Hematopoietic multipotent progenitor cell treated with erythropoietin and hydrocortisone succinate and interleukin-3 and kit ligand, for 17 days (in vitro differentiated cells): ENCODE measurements at places on chromosomes 5 and 9.

GRCh38 chr9:86175743-86176456 is 76.5 kb upstream of the GOLM1 start:
- no peak for DNase-seq

GRCh38 chr9:120289990-120290975 is 289.7 kb downstream of the CDK5RAP2 start:
- DNase-seq, result no peak

- no peak for DNase-seq
Observed at GRCh38 chr9:3962496-3962895, 337.4 kb downstream of the GLIS3 start.

DNA sequence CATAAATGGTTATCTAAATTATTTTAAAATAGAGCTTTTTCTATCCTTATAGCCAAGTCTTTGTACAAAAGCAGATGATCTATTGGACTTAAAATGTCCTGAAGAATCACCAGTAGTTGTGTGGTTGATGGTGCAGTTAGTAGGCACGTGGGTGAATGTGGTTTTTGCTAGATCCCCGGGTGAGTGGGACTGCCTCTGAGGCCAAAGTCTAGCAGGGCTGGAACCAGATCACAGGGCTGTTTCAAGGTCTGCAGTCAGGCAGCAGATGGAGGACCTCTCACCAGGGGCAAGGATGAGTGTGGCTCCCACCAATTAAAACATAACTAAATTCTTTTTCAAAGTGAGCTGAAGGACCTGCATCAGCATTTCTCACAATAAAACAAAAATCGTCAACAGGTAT is 604.7 kb upstream of the FTMT start:
- no peak for DNase-seq

DNA sequence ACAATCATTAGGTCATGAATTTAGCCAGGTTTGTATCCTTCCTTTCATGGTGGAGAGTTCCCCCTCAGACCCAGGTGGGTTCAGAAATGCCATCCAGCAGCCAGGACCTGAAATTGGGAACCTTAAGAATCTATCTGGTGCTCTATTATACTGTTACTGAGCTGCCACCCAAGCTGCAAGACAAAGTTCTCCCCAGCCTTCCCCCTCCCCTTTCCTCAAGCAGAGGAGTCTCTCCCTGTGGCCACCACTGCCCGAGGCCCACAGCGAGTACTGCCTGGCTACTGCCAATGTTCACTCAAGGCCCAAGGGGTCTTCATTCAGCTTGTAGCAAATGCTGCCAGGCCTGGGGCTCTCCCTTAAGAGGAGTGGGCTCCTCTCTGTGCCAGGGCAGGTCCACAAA is 133.8 kb downstream of the TMEM38B start:
- no peak for DNase-seq

DNA sequence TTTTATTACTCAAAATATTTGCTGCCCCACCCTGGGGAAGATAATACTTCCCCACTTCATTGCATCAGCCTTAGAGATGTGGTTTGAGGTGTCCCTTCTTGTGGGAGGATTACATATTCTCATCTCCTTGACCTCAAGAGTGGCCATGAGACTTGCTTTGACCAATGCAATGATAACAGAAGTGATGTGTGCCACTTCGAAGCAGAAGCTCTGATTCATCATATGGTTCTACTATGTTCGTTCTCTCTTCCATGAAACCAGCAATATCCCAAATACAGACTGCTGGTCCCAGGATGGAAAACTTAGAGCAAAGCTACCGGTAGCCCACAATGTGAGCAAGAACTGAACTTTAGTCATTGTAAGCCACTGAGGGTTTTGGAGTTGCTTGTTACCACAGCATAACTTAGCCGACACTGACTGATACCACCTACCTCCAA is 92.0 kb downstream of the THBS4 start:
- no peak for DNase-seq

- no peak for DNase-seq
Observed at GRCh38 chr5:86570427-86571083, 47.2 kb upstream of the COX7C start.

- no peak for DNase-seq
Observed at GRCh38 chr9:4955836-4956235, 29.2 kb upstream of the JAK2 start.

GRCh38 chr5:145585-146323 is 45.5 kb upstream of the LRRC14B start:
- DNase-seq, result no peak

GRCh38 chr9:99818500-99818899 is 3.2 kb upstream of the NR4A3 start:
- no peak for DNase-seq

DNA sequence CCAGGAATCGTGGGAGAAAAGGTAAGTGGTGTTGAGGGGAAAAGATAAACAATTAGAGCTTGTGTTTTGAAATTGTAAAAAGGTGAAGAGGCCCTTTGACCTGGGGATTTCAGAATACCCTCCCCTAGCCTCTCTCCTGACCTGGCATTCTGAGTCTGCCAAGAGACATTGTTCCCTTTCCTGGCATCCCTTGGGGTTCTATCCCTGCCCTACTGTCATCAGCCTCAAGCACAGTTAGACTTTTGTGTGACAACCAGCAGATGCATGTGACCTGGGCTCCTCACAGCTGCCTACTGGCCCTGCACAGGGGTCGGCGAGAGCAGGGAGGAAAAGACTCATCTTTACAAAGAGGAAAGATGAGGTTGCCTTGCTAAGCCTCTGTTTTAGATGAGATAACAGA is 72.2 kb upstream of the ORM1 start:
- DNase-seq, result no peak

GRCh38 chr5:43967165-43967564 is 364.2 kb downstream of the NNT start:
- no peak for DNase-seq

DNA sequence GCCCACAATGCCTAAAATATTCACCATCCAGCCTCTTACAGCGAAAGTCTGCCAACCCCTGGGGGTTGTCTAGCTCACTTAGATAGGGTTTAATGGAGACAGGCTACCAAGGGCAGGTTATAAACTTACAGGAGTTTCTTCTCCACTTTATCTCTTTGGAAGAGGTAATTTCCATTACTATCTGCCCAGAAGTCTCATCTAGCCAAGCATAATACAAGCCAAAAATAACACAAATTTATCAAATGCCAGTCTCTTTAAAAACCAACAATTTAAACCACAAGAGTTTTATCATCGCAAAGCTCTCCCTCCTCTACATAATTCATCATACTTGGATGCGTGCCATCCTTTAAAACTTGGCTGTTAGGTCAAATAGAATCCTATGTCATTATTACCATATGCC is 6.2 kb downstream of the RBM22 start:
- DNase-seq, result peak; percentile 23

GRCh38 chr9:128575916-128576315 is 23.5 kb downstream of the SPTAN1 start:
- no peak for DNase-seq

GRCh38 chr9:37992924-37993349 is 76.1 kb downstream of the SHB start:
- DNase-seq, result no peak

DNA sequence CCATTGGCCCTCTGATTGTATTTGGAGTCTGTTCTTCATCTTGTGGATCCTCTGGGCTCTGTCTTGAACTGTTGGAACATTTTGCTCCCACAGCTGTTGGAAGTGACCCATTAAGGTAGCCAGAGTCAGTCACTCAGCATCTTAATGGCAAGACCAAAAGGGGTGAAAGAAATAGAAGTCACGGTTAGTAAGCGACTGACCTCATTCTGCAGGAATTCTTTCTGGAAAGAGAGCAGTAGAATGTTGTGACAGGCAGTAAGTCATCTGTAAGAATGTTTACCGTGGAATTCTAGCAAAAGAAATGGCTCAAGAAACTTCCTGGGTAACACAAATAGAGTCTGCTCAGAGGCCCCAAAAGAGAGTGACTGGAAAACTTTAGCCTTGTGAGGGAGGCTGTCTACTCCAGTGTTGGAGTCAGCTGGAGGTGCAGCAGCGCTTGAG is 28.6 kb upstream of the TNC start:
- DNase-seq, result no peak

DNA sequence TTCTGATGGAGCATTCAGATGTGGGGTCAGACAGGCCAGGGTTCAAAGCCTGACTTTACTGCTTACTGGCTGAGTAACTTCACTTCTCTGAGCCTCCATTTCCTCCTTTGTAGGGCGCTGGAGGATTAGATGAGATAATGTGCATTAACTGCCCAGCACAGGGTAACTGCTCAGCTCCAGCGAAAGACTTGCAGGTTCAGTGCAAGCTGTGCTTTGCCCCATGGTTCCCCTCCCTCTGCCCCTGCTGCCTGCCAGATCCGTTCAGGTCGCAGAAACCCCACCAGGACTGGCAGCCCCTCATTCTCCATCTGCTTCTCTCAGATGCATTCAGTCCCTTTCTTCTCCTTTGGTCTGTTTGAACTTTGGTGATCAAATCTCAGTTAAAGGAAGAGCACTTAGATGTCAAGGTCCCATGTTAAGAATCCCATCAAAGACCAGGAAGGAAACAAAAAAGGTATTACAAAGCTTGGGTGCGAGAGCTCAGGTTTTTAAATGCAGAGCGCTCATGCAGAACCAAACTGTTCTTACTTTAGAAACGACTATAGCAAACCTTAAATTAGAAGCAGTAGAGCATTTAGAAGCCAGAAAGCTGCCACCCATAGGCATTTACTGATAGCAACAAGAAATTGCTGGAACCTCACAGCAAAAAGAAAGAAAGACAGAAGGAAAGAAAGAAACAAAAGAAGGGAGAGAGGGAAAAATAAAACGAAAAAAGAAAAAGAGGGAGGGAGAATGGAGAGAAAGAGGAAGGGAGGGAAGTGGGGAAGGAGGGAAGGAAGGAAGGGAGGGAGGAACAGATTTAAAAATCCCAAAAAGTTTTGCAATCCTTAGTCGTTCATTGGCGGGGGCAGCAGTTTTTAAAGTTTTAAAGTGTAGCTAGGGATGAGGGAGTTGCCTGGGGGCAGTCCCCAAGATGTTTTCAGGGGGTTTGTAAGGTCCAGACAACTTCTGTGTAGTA is 23.5 kb downstream of the AFAP1L1 start:
- DNase-seq, result no peak
